ENCODE measurements at places on chromosomes 4 and X. TPM values are rescaled to one million over a fixed set of nuclear protein-coding genes. Genes with fewer than 3 reads are reported as not detected.

- H3K4me3 ChIP-seq: no peak overlapping the region
- no peaks in the 10 kb centered on the region for H3K4me1 ChIP-seq
- DNase-seq: no peak
- no peaks in the 10 kb centered on the region for H3K36me3 ChIP-seq
- no peaks in the 10 kb centered on the region for H3K27me3 ChIP-seq
Measured at GRCh38 chr4:154073107-154073822, 284.4 kb upstream of the SFRP2 start.

DNA sequence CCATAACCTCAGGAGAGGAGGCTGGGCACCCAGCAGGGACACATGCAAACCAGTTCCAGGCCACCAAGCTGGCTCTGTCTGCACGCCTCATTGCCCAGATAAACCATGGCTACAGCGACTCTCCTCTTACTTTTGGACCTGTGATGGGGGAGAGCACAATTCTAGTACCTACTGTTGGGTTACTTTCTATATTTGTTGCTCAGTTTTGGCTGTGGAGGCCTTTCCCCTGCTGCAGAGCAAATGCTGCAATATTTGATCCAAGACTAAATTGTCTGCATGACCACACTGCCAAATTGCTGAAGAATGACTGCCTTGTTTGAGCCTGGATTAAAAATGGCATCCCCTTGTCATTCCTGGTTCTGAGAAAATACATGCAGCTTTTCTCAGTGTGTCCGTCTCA, 253.5 kb downstream of the ARHGAP10 start:
- no peak for DNase-seq
- H3K36me3 ChIP-seq: no peaks in the 10 kb centered on the region
- H3K4me3 ChIP-seq: no peak overlapping the region
- no peak overlapping the region for H3K27ac ChIP-seq
- no peaks in the 10 kb centered on the region for H3K27me3 ChIP-seq

- no peak overlapping the region for H3K27ac ChIP-seq
- no peak overlapping the region for H3K4me3 ChIP-seq
- DNase-seq: no peak
- no peaks in the 10 kb centered on the region for H3K4me1 ChIP-seq
- H3K36me3 ChIP-seq: no peaks in the 10 kb centered on the region
- H3K27me3 ChIP-seq: no peaks in the 10 kb centered on the region
Measured at GRCh38 chr4:100742045-100742444, 224.2 kb upstream of the EMCN start.

DNA sequence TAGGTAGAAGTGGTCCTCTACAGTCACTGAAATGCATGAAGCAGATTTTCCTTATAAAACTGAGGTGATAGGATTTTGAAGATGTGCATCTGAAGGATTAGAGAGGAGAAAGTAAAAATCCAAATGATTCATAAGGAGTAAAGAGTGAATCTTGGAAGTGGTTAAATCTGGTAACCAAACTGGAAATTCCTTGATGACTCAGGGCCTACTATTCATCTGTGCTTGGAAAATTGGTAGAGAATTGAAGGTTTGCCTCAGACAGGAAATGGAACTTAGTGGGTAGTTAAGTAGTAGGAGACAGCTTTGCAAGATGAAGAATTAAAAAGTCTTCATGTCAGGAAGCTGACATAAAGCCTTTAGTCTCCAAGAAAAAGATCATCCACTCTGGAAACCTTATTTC, 368.9 kb upstream of the CTSO start:
- H3K27me3 ChIP-seq: no peaks in the 10 kb centered on the region
- no peak for DNase-seq
- H3K36me3 ChIP-seq: no peaks in the 10 kb centered on the region

- no peaks in the 10 kb centered on the region for H3K36me3 ChIP-seq
- H3K27ac ChIP-seq: no peak overlapping the region
- DNase-seq: no peak
- H3K27me3 ChIP-seq: no peaks in the 10 kb centered on the region
- H3K4me3 ChIP-seq: no peak overlapping the region
- H3K4me1 ChIP-seq: peaks cover 6% of the 10 kb centered on the region
Measured at GRCh38 chr4:40656201-40656863, 26.7 kb upstream of the RBM47 start.

- no peaks in the 10 kb centered on the region for H3K27me3 ChIP-seq
- H3K36me3 ChIP-seq: no peaks in the 10 kb centered on the region
- H3K27ac ChIP-seq: no peak overlapping the region
- H3K4me3 ChIP-seq: no peak overlapping the region
- peaks cover 3% of the 10 kb centered on the region for H3K4me1 ChIP-seq
- DNase-seq: no peak
Measured at GRCh38 chr4:184568770-184569169, 80.5 kb downstream of the CASP3 start.

GRCh38 chrX:153245288-153245731, 66.2 kb downstream of the MAGEA1 start:
- no peak overlapping the region for H3K27ac ChIP-seq
- no peaks in the 10 kb centered on the region for H3K36me3 ChIP-seq
- no peaks in the 10 kb centered on the region for H3K4me1 ChIP-seq
- H3K27me3 ChIP-seq: no peaks in the 10 kb centered on the region

GRCh38 chr4:42330002-42330592, 67.2 kb upstream of the SHISA3 start:
- no peaks in the 10 kb centered on the region for H3K4me1 ChIP-seq
- no peak overlapping the region for H3K4me3 ChIP-seq
- no peaks in the 10 kb centered on the region for H3K36me3 ChIP-seq

GRCh38 chr4:40316782-40317635, 18.1 kb upstream of the CHRNA9 start:
- no peaks in the 10 kb centered on the region for H3K27me3 ChIP-seq
- peaks cover 12% of the 10 kb centered on the region for H3K4me1 ChIP-seq
- DNase-seq: no peak

- H3K4me3 ChIP-seq: no peak overlapping the region
- no peak for DNase-seq
- no peaks in the 10 kb centered on the region for H3K36me3 ChIP-seq
- no peak overlapping the region for H3K27ac ChIP-seq
Measured at GRCh38 chrX:31652650-31653049, 580.8 kb upstream of the FTHL17 start.

GRCh38 chr4:98784947-98785706, 126.7 kb upstream of the TSPAN5 start:
- H3K4me3 ChIP-seq: no peak overlapping the region
- no peaks in the 10 kb centered on the region for H3K36me3 ChIP-seq
- H3K4me1 ChIP-seq: no peaks in the 10 kb centered on the region
- no peak overlapping the region for H3K27ac ChIP-seq
- no peak for DNase-seq

DNA sequence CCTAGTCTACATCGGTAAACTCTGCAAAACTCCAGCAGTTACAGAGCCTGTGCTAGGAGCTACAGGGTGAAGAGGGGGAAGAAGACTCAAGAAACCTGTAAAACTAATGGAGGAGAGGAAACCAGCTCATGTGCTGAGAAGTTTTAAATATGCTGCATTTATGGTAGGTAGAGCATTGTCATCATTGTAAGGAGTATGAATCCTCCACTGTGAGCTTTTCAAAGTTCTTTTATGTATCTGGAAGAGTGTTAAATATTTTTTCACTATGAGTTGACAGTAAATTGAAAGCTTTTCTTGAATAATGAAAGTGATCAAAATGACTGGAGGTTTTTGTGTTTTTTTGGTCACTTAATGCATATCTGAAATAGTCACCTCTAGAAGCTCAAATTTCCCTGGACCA, 46.2 kb downstream of the SEPTIN11 start:
- no peak for DNase-seq
- peaks cover 32% of the 10 kb centered on the region for H3K36me3 ChIP-seq
- no peak overlapping the region for H3K27ac ChIP-seq
- no peaks in the 10 kb centered on the region for H3K27me3 ChIP-seq

DNA sequence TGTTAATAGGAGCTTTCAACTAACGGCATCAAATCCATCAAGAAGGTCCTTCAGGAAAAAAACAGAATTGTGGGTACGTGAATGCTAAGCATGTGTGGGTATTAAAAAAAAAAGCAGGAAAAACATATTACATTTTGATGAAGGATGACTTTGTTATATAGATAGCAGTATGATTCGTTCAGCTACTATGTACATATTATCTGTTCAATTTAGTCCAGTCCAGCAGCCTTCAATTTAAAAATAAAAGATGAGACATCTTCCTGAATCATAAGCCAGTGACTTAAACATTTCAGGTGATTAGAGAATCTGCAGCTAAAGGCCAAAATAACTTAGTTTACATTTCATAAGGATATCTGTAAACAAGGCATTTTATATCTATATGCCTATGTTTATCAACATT, 63.4 kb downstream of the LCORL start:
- no peaks in the 10 kb centered on the region for H3K27me3 ChIP-seq
- H3K4me3 ChIP-seq: no peak overlapping the region
- no peak for DNase-seq
- H3K36me3 ChIP-seq: peaks cover 5% of the 10 kb centered on the region
- H3K27ac ChIP-seq: no peak overlapping the region
- H3K4me1 ChIP-seq: no peaks in the 10 kb centered on the region

GRCh38 chr4:183345261-183345660, 23.0 kb upstream of the CLDN24 start:
- H3K4me3 ChIP-seq: no peak overlapping the region
- no peak for DNase-seq
- no peak overlapping the region for H3K27ac ChIP-seq

GRCh38 chrX:9253211-9253610, 211.6 kb upstream of the TBL1X start:
- H3K4me3 ChIP-seq: no peak overlapping the region
- H3K36me3 ChIP-seq: no peaks in the 10 kb centered on the region
- no peak overlapping the region for H3K27ac ChIP-seq
- DNase-seq: no peak

DNA sequence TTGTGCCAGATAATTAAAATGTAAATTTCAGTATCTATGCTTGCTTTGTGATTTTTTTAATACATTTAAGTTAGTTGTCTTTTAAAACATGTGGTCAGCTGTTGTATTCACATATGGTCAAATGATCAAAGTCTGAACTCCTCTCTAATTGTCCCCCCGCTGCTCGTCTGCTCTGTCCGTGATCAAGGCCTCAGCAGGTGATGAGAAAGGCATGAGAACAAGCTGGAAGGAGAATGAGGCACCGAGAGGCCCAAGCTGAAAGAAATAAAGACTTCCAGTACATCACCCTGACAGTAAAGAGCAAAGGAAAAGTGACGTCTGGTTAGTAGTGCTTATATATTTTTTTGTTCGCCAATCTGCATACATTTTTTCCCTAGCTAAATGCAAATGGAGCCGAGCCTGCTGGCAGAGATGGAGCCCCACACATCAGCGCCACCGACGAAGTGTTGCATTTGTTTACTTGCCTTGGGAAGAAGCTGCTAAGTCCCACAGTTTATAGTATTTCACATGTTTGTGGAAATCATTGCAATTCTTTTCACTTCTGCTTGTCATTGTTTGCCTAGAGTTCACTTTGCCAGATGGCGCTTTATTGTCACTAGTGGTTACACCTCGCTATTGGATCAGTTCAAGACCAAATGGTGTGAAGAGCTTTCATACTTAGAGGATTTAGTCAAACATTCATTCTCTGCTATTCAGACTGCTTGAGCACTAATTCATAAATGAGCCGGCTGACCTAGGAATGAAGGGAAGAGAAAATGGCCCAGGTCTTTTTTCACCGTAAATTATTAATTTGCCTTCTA, 181.5 kb downstream of the ZIC3 start:
- no peaks in the 10 kb centered on the region for H3K4me1 ChIP-seq
- H3K27ac ChIP-seq: no peak overlapping the region

DNA sequence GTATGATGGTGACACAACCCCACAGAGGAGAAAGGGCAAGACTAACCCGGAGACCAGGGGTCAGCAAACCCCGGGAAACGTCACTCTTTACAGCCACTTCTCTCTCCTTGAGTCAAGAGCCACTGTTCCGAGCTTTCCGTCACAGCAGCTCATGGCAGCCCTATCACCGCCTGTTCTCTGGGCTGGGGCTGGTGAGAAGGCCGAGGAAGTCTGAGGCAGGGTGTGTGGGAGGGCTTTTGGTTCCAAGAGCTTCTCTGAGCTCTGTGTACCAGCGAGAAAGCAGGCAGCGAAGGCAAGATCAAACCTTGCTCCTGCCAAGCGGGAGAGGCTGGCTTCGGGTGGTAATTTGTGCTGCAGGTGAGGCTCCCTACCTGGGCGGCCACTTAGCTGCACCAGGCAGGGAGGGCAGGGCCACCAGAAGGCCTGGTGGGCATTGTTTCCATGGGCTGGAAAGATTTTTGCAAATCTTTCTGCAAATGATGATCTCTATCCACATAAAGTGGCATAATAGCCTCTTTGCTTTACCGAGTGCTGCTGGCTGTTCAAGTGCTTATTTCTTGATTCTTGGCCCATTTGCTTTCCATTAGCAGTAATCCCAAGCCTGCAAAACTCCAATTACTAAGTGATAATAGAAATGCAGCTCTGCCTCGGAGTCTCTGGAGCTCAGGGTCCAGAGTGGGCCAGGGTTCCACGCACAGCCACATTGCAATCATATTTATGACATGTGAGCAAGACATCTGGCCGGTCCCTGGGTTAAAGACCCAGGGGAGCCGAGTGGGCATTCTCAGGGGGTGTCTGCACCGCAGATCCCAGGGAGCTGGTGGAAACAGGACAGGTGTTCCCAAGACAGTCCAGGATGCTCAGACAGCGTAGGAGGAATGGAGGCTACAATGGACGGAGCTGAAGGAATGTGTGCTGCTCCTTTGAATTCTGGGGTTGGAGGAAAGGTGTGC, 41.5 kb downstream of the DCTD start:
- DNase-seq: no peak
- no peaks in the 10 kb centered on the region for H3K27me3 ChIP-seq
- no peaks in the 10 kb centered on the region for H3K4me1 ChIP-seq
- H3K27ac ChIP-seq: no peak overlapping the region
- H3K36me3 ChIP-seq: peaks cover 3% of the 10 kb centered on the region

GRCh38 chrX:70039758-70040157, 10.0 kb downstream of the AWAT2 start:
- H3K27ac ChIP-seq: no peak overlapping the region
- no peaks in the 10 kb centered on the region for H3K4me1 ChIP-seq
- DNase-seq: no peak
- no peaks in the 10 kb centered on the region for H3K27me3 ChIP-seq
- no peaks in the 10 kb centered on the region for H3K36me3 ChIP-seq

GRCh38 chrX:149013081-149013480, 492.0 kb downstream of the IDS start:
- no peaks in the 10 kb centered on the region for H3K4me1 ChIP-seq
- no peaks in the 10 kb centered on the region for H3K36me3 ChIP-seq
- no peak overlapping the region for H3K4me3 ChIP-seq
- no peak for DNase-seq
- no peaks in the 10 kb centered on the region for H3K27me3 ChIP-seq

CYTL1 gene
- total RNA-seq: 1.4 TPM

AKAP4 gene
- not detected for total RNA-seq

BEND2 gene
- total RNA-seq: 0.24 TPM

RADX gene
- total RNA-seq: 3.7 TPM

HSFX2 gene
- not detected for total RNA-seq

TMEM164 gene
- 66.4 TPM for total RNA-seq

PLS3 gene
- total RNA-seq: 138 TPM

KIAA1210 gene
- not detected for total RNA-seq

ATRX gene
- total RNA-seq: 88.8 TPM

PNCK gene
- total RNA-seq: not detected
